ENCODE measurements at places on chromosomes 1 and 21.

- no peak for DNase-seq
Observed at GRCh38 chr1:28663871-28664470, 4.6 kb upstream of the GMEB1 start.

DNA sequence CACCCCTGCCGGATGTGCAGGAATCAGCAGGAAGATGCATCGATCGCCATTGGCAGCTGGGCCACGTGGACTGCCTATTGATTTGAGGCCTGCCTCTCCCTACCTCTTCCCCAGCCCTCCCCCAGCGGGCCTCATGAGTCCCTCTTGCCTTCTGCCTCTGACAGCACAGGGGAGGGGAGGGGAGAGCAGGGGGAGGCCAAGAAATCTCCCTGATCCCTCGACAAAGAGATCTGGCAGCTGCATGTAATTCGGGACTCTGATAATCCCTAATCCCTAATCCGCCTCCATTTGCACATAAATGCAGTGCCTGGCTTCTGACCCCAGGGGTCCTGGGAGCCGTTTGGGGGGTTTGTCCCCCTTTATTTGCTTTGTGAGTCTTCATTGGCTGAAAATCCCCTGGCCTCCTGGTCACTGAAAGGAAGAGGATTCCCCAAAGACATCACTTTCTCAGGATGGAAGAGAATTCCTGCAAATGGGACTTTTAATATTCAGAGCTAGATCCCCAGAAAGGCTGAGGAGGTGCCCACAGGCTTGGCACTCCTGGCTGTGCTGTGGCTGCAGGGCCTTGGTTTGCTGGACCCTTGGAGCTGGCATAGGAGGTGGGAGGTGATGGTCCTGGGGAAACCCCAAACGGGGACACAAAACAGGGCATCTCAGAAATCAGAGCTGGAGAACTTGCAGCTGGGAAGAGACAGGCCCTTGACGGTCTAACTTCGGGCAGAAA, 239.4 kb upstream of the POU3F1 start:
- DNase-seq = no peak

GRCh38 chr1:19441048-19441780, 44.1 kb downstream of the CAPZB start:
- DNase-seq = no peak

DNA sequence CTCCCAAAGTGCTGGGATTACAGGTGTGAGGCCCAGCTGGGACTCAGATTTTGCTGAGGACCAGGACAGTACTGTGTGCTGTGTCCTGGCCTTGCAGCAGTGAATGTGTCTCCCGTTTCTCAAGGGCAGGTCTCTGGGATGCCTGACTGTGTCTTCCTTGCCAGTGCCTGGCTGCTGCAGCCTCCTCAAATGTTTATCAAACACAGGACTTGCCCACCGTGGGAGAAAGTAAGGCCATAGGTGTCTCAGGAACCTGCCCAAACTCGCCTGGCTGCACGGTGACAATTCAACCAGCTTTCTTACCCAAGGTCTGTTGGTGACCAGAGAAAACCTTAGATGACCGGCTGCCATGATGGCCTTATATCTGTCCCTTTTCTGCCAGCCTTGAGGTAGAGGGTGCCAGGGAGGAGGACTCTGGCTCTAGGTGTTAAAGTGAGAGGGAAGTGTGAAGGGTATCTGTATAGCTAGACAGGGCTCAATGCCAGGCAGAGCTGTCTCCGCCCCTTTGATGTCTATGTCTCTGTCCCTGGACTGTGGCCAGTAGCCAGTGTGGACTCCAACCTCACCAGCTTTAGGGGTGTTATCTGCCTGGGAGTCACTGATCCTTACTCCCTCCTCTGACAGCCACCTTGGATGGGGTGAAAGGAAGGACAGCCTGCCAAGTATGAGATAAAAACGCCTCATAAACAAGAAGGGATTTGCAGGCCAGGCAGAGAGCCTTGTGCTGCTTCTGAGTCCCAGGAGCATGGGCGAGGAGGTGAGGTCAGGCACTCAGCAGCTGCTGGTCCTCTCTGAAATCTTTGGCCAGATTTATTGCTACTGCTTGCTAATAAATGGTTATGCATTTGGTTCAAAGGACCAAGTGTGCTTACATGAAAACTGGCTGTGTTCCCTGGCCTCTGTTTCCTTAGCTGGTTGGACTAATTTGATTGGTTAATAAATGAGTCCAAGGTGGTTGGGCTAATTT, 22.3 kb downstream of the IL6R start:
- DNase-seq = no peak

DNA sequence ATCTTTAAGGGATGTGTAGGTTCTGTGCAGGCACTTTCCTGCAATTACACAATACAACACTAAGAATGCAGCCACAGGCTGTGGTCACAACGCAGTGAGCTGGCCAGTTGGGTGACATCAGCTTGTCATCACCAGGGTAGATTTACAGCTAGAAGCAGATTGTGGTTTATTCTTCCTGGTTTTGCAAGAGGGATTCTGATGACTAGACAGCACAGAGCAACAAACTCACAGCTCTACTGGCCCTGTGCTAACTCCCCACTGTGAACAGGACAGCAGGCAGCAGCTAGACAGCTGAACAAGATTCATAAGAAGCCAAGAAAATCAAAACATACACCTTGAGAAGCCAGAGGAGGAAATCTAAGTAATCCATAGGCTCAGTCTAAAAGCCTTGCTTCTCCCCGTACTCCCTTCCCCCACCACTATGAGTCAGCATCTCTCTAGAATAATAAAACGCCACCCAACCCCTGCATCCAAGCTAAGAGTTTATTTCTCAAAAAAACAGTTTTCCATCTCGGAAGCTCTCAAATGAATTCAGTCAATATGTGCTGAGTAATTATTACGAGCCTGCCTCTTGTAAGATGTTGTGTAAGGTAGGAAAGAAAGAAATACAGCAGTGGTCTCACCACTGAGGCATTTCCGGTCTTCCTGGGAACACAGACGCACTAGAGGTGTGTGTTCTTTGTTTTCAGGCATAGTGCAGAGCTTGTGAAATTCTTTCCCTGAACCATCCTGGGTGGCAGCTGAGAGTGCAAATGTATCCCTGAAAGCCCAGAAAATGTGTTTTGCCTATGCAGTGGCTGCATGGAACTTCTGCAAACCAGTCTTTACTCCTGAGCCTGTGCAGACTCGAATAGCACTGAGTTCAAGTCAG, 162.8 kb downstream of the NTPCR start:
- peak; percentile 99 for DNase-seq

- DNase-seq = no peak
Observed at GRCh38 chr1:36304970-36305914, 926 bp upstream of the SH3D21 start.

DNA sequence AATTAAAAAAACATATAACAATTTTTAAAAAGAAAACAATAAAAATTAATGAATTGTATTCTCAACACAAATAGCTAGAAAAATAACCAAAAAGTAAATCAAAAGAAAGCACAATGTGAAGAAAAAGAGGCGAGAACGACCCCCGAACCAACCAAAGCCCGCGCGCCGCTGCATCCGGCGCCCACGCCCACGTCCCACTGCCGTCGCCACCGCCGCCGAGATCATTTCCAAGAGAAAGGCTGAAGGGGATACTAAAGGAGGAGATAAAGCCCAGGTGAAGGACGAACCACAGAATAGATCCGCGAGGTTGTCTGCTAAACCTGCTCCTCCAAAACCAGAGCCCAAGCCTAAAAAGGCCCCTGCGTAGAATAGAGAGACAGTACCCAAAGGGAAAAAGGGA, 11.8 kb upstream of the ABCB10 start:
- no peak for DNase-seq

- no peak for DNase-seq
Observed at GRCh38 chr1:45010855-45011811, at the start of gene HECTD3. Gene HECTD3, minus strand, starts transcription at chr1:45011324. Its CDS starts 67 bp downstream, at chr1:45011257.

DNA sequence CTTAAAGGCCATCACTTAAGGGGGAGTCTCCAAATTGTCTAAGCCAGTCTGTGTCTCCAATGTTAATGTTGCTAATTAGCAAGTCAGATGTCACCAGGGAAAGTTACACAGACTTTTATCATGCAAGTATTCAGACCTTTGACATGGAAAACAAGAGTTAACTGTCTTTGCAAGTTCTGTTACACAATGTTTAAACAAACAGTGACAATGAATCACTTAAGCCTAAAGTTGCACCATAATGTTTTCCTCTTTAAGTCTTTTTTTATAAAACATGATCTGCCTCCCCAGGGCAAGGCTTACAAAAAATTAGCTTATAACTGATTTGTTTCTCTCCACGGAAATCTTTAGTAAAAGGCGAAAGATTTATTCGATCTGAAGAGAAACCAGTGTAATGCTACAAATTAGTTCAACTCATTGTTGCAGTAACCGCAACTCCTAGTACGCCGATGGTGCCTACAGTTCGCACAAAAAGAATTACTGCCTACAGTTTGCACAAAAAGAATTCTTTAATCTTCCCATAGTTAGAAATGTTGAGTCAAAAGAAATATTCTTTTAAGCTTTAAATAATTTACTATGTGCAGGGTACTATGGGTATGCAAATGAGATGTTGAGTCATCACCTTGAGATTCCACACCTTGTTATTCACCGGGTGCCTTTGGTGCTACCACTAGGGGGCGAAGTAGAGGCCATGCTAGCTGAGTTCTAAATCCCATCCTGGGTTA, 45.3 kb downstream of the HHAT start:
- peak; percentile 89 for DNase-seq
